ENCODE measurements at places on chromosomes 6 and 20.
A peak's percentile ranks its signal among the peaks of the same experiment; 100 is the strongest.

DNA sequence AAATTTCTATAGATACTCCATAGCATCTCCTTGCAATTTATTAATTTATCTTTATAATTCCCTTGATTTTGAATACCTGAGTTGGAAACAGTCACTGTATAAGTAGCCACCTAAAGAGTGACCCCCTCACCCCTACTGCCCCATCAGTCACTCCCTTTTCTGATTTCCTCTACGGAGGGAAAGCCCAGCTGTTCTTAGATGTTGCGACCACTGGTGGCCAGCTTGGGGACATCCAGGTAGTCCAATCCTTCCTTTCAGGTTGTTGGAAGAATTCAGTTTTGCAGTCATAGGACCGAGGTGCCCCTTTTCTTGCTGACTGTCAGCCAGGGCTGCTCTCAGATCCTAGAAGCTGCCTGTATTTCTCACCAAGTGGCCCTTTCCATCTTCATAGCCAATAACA, 87.8 kb downstream of the BMP6 start:
- no peak for DNase-seq

GRCh38 chr6:140225701-140226436, 851.4 kb upstream of the CITED2 start:
- DNase-seq, result peak; percentile 51

GRCh38 chr6:31092769-31093505, 19.4 kb downstream of the C6orf15 start:
- DNase-seq, result no peak

DNA sequence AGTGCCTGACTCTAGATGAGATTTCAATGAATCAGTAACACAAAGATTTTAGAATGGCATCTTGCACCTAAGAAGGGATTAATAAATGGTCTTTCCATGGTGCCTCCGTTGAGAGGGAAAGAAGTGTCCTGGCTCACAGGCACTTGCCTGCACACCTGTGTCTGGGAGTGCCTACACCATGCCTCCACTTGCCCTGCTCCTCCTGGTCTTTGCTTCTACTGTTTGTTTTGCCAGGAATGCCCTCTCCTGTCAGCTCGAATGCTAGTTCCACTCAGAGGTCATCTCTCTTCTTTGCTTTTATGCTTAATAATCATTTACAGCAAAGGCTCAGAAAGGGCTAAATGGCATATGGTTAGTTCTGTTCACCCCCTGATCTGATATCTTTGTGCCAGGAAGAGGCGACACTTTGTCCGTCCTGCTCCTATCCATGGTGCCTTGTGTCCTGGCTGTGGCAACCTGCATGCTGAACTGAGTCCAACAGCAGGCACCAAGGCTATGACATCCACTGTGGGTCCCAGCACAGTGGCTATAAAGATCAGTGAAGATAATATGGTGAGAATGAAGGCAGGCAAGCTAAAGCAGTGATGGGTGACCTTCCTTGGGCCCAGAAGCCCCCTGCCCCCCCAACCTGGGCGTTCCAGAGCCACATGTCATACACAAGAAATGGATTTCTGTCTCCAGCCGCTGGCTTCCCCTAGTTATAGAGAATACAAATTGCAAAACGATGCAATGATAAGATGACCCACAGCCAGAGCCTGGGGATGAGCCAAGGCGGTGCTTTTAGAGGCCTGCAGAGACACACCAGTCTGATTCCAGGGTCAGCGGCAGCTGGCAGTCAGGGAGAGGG, 1.4 kb downstream of the C6orf132 start:
- no peak for DNase-seq

GRCh38 chr6:53724501-53724900, 58.9 kb upstream of the KLHL31 start:
- no peak for DNase-seq

- DNase-seq, result no peak
Measured at GRCh38 chr20:60262967-60263603, 304.9 kb downstream of the CDH26 start.

GRCh38 chr6:45709781-45710220, 305.9 kb downstream of the CLIC5 start:
- DNase-seq, result no peak

DNA sequence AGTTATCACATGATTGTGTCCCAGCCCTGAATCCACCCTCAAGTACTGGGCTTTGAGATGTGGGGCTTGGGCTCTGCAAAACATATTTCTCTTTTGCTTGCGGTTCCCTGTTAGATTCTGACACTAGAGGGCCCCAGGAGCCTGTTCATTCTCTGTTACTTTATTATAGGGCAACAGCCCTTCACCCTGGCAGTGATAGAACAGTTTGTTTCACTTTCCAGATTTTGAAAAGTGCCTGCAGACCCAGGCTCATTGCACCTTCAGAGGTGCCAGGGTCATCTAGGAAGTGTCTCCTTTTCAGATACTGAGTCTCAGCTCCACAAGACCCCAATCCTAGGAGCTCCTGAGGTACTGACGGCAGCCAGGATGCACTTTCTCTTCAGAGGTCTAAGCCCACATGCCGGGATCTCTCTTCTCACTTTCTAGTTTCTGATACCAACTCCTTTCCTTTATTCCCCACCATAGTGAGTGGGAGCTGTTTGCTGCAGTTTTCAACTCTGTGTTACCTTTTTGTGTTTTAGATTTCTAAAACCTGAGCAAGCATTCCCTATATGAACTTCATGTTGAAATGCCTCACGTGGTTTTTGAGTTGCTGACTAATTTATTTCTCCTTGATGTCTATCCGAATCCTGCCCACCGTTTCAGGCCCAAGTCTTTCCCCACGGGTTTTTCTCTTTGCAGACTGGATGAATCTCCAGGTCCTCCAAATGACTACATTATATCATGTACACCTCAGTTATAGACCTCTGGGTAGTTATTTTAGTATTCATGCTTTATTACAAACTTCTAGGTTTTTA, 10.9 kb downstream of the ABT1 start:
- DNase-seq, result no peak

DNA sequence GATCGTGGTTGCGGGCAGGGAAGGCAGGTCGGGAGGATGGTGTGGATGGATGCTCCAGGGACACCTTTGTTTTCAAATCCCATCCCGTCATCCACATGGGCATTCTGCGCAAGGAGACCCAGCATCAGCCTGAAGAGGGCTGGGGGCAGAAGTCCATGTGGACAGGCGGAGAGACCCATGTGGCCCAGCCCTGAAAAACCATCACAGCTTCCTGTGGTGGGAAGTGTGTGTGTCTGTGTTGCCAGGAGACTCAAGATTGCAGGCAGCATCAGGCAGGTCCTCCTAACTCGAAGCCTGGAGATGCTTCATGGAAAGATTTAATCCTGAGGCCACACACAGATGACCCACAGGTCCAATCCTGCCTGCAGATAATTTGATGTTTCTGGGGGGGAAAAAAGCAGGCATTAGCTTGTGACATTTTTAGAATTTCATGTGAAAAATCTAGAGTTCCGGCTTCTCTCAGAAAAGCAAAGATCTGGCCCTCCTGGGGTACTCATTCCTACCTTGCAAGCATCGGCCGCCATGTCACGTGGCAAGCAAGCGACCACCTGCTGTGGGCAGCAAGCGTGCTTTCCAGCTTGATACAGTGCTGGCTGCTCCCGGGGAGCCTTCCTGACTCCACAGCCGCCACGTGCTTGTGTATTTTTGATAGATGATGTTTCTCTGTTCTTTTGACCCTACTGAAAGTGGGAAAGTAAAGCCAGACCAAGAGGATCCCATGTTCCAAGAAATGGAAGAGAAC, 25.8 kb downstream of the BCAS4 start:
- no peak for DNase-seq

DNA sequence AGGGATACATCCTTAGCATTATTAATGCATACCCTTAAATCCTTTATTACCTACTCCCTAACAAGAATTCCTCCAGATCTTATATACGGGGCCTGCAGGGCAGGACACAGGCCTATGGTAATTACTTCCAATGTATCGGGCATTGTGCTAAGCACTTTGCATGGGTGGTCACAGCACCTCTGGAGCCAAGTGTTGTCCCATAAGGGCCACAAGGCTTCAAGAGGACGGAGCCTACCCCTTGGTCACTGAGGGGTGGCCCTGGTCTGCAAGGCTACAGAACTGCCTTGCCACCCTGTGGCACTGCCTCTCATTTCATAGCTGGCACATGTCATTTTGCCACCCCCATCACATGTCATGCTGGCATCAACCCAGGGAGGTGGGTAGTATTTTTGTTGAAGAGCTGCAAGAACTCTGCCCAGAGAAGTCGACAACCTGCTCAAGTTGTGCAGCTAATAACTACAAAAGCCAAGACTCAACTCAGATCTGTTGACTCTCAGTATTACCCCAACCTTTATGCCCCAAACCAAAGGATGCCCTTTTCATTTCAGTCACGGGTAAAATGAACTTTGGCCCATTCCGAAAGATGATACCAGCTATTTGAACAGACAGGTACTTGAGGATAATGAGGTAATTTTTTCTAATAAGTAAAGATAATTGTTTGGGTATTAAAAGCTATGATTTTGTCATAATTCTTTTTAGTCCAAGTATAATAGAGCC, 144.1 kb upstream of the AKAP12 start:
- no peak for DNase-seq

DNA sequence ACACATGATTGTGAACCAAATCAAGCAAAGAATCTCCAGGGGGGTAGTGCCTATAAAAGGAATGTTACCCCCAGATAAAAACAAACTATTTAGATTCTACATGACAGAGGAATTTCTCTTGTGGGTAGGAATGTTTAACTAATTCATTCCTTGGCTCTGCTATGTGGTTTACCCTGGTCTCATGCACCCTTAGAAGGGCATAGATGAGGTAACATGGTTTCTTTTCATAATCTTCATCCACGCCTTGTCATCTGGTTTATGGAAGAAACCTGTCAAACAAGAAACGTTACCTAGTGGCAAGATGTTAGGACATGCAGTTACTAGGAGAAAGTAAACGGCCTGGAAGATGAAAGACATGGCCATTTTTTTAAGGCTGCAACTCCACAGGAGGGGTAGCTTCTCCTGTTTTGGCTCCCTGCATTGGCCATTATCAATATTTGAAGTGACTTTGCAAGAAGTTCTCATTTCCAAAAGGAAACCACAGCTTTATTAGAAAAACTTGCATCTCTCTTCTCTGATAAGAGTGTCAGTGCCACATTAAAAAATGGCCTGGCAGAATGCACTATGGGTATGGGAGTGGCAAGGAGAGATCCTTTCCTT, 45.5 kb downstream of the STX11 start:
- DNase-seq, result no peak

DNA sequence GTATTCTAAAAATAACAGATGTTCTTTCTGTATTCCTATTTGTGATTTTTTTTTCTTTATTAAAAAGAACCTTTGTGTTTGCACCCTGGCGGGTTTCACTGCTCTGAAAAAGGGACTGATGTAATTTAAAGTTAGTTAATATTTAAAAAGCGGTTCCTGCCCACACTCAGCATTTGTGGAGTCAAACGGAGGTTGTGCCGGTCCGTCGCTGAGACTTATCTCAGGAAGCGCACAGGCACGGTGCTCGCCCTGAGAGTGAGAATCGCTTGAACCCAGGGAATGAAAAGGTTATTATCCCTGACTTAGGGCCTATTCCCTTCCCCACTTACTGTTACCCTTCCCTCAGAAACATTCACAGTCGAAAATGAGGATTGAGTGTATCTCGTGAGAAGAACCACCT, 366.7 kb downstream of the THBS2 start:
- no peak for DNase-seq

DNA sequence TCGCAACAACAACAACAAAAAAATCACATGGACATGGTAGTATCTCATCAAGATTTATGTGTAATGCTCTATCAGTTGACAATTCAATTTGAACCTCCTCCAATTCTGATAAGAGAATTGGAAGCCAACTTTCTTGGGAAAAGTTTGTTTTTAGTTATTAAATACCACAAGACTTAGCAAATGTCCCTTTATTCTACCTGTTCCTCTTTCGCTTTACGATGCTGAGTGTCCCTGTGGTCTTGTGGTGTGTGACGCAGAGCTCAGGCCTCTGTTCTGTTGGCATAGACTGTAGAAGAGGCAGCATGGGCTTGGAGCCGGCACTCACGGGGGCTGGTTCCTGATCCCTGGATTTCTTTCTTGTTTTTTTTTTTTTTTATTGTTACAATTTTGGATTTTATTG, 76.7 kb downstream of the PSMB1 start:
- no peak for DNase-seq

DNA sequence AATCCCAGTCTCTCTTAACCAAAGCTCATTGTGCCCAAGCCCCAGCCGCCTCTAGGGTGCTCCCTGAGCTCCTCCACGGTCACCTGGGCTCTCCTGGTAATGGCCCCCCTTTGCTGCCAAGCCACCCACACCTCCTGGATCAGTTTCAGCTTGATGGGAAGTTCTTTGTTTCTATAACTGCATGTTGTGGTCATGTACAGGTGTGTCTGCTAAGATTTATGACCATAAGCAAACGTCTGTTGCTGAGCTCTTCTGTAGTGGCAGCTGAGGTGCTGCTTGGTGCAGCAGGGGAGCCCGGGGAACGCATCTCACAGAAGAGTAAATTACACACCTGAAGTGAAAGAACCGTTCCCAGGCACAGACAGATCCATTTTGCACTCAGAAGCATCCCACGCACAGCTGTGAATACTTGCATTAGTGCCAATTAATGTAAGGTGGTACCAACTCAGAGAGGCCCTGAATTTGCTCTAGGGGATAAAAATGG, 194.6 kb upstream of the ARID1B start:
- no peak for DNase-seq

DNA sequence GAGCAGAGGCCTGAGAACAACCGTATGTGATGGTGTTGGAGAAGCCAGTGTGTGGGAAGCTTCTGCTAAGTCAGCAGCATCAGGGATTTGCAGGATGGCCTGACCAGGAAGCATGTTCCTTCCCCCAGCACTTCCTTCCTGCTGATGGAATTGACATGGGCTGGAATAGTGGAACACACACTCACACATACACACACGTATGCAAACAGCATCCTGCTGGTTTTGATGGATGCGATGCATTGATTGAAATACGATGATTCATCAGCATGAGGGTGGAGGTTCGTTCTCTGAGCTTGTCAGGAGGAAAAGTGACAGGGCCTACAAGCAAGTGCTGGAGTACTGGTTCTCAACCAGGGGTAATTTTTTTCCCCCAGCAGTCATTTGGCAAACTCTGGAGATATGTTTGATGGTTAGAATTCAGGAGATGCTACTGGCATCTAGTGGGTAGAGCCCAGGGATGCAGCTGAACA, 229.1 kb downstream of the NFATC2 start:
- DNase-seq, result no peak

GRCh38 chr20:44183282-44183681, 3.7 kb downstream of the JPH2 start:
- DNase-seq, result no peak

GRCh38 chr6:122804962-122805485, 16.0 kb downstream of the SMPDL3A start:
- DNase-seq, result no peak

- no peak for DNase-seq
Measured at GRCh38 chr20:35232575-35232974, 6.1 kb downstream of the MMP24 start.

GRCh38 chr20:5865604-5866003, 84.7 kb downstream of the TRMT6 start:
- DNase-seq, result no peak

- DNase-seq, result no peak
Measured at GRCh38 chr20:18989736-18990474, 176.3 kb downstream of the SCP2D1 start.

Data from pulmonary artery endothelial cell (primary cell).